ENCODE measurements at places on chromosomes 3 and 15.

- no peak for DNase-seq
Measured at GRCh38 chr3:109863701-109864100, 526.4 kb upstream of the DPPA4 start.

DNA sequence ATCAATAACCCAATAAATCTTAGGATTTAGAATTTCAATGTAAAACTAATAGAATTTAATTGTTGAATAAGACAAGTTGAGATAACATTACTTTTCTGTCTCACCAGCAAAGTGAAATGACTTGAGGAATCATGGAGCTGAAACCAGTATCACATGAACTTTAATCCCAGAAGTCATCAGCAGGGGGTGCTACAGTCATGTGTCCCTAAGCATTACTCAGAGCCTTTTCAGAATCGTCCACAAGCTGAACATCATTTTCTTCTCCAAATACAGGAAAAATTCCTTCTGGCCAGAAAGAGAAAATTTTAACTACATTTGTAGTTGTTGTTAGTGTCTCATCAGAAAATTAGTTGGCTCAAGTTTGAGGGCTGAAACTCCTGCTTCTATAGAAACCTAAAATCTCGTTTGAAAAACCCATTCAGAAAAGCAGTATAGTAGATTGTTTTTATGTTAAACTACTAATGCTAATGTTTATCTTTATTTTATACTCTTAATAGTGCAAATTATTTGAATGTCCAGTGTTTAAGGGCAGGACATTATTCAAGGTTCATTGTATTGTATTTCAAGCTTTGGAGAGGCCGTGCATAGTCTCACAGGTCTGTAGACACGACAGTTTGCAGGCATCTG lies 384.1 kb downstream of the PLOD2 start:
- DNase-seq, result peak; percentile 30

GRCh38 chr15:39156166-39156565 lies 424.7 kb upstream of the THBS1 start:
- no peak for DNase-seq

DNA sequence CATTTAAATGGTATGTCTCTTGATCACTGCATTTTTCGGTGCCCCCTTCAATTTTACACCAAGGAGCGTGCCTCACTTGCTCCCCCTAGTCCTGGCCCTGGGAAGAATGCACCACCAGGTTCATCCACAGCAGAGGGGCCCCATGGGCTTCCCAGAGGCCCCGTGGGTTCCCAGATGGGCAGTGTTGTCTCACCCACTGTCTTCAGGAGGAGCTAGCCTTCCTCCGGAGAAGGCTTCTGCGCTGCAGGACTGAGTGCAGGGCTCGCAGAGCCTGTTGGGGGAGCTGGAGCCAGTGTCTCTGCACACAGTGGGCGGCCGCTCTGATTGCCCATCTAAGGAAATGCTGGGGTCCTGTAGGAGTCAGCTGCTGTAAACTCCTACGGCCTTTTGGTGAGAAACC lies 45.9 kb downstream of the POLR2M start:
- no peak for DNase-seq

DNA sequence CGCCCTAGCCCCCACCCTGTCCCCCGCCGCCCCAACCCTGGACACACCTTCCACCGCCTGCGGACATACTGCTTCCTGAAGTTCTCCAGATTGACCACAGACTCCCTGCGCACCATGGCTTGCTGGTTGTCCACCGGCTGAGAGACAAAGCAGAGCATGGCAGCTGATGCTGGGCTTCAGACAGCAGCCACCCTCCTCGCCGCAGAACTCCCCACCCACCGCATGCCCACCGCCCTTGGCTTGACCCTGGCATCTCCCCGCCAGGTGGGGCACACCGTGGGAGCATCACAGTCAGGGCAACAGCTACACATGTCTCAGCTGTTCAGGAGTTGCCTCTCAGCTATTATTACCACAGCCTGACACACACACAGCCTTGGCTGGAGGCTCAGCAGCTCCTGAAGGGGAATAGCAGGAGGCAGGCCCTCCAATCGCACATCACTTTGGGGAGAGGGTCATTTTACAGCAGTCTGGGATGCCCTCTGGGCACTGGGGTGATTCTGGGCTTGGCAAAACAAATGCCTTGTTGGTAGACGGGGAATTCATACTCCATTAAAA lies 78.4 kb upstream of the HERC1 start:
- no peak for DNase-seq

DNA sequence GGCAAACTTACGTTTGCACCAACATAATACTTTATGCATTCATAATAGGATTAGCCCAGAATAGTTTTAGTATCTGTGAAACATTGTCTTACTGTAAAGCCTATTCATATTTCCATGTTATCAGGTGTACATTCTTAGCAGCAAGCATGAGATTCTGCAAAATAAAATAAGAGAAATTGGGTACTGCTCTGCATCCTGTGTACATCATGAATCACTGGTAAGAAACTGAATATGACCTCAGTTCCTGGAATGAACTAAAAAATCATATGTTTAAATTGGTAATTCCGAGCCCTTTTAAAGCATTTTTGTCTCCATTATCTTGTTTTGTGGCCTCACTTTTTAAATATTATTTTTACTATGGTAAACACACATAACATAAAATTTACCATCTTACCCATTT lies 605.1 kb downstream of the ROBO1 start:
- no peak for DNase-seq

DNA sequence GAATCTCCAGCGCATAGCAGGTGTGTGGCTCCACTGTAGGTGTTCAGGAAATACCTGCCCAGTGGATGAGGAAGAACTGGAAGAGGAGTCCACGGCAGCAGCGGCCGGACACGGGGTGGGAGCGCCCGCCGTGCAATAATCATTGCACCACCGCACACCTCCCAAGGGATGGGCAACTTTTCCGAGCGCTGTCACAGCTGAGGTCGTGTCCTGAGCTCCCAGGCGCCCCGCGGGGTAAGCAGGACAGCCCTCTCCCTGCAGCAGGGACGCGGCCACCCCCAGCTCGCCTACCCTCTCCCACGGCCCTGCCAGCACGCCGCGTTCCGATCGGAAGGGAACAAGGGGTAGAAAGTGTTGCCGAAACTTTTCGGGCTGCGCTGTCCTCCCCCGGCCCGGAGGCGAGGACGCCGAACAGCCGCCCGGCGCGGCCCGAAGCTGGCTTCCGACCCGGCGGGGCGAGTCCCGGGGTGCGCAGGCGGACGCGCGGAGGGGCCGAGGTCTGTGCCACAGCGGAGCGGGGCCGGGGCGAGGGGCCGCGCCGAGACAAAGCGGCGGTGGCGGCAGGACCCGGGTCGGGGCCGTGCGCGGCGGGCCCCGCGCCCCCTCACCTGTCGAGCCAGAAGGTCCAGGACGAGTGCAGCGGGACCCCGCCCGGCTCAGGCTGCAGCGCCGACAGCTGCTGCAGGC lies 475 bp downstream of the EIF4E3 start:
- DNase-seq, result no peak

GRCh38 chr15:60918234-60918959 lies 310.7 kb downstream of the RORA start:
- no peak for DNase-seq

DNA sequence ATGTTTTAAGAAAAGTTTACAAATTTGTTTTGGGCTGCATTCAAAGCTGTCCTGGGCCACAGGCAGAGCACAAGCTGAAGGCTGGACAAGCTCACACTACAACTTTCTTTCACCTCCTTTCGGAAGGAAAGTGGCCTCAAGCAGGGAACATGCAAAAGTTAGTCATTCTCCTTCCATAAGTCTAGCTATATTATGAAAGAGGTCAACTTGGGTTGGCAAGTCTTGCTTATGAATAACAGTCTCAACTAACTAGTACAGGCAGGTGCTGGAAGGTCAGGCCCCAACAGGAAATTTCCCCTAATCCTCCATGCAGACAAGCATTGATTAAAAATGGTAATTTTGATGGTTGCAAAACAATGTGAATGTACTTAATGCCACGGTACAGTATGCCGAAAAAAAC lies 69.4 kb downstream of the OSBPL10 start:
- no peak for DNase-seq

- no peak for DNase-seq
Measured at GRCh38 chr3:133208184-133208583, 170.0 kb downstream of the TMEM108 start.

DNA sequence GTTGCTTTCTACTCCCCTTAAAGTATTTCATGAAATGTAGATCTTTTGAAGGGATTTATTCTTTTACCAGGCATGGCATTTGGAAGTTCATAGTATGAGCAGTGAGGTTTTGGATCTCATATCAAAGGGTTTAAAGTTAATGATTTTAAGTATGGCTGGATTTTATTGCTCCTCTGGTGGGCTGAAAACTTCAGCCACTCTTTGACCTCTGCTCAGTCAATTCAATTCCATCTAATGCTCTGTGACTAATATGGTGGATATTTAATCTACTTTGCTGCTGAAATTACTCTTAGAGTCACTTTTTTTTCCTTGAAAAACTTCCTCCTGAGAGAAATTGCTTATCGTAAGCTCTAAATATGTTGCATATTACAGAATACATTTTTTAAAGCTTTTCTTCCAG lies 218.6 kb downstream of the NR2F2 start:
- no peak for DNase-seq

- no peak for DNase-seq
Measured at GRCh38 chr3:126784254-126784653, 80.2 kb downstream of the CHCHD6 start.

DNA sequence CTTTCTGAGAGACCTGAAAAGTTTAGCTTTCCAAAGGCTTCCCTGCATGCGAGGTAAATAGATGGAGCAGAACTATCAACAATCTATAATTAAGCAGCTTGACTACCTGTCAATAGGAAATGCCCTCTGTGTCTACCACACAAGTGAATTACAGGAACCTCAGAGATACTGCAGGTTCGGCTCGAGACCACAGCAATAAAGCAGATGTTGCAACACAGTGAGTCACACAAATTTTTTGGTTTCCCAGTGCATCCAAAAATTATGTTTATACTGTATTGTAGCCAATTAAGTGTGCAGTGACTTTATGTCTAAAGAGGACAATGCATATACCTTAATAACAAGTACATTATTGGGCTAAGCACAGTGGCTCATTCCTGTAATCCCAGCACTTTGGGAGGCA lies 252.0 kb downstream of the UBE2E2 start:
- DNase-seq, result no peak

DNA sequence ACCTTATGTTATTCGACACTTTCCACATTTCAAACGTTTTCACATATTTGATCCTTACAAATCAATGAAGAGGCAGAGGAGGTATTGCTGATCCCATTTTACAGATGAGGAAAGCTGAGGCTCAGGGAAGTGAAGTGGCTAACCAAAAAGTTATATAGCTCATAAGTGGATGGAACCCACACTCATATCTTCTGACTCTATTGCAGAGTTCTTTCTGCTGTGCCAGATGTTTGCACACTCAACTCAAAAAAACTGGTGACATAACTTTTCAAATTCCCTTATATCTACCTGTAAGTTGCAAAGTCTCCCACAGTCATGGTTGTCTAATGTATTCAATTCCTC lies 84.0 kb upstream of the SETMAR start:
- DNase-seq, result no peak

DNA sequence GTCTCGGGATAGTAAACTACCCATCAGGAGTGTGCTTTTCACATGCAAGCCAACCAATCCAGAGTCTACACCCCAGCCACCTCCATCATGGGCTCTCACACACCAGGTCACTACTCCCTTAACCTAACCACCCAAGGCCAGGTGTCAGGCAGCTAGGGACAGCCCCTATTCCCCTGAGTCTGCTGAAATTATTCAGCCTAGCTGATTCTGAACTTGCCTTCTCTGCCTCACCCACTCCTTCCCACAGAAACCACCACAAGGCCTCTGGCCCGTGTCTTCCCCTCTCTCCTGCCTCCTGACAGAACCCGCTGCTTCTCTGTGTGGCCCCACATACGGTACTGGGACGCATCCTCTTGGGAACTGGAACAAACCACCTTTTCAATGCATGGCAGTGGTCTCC lies 82.1 kb downstream of the PCSK6 start:
- DNase-seq, result no peak

GRCh38 chr3:179266701-179267211 lies 15.8 kb upstream of the KCNMB3 start:
- DNase-seq, result no peak

DNA sequence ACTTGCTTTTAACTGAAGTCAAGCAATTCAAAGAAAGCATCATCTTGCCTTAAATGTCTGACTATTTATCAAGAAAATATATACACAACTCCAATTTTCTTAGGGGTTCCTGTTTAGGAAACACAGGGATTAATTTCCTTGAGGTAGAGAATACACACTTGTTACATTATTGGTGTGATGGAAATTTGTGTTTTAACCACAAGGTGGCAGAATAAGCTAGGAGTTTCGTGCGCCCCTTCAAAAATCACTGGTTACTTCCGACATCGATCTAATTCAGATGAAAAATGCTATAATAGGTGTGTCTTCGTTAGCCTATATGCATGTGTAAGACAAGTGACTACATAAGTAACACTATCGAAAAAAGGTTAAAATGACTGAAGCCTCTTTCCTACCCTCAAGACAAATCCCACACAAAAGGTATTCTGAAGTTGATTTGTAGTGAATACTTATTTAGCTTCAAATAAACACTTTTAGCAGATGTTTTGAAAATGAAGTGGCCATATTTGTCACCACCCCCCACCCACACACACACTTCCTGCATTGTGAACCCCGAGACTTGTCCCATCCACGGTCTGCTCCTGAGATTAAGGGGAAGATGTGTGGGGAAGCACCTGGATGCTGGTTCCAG lies 246.5 kb downstream of the ROBO1 start:
- peak; percentile 35 for DNase-seq

DNA sequence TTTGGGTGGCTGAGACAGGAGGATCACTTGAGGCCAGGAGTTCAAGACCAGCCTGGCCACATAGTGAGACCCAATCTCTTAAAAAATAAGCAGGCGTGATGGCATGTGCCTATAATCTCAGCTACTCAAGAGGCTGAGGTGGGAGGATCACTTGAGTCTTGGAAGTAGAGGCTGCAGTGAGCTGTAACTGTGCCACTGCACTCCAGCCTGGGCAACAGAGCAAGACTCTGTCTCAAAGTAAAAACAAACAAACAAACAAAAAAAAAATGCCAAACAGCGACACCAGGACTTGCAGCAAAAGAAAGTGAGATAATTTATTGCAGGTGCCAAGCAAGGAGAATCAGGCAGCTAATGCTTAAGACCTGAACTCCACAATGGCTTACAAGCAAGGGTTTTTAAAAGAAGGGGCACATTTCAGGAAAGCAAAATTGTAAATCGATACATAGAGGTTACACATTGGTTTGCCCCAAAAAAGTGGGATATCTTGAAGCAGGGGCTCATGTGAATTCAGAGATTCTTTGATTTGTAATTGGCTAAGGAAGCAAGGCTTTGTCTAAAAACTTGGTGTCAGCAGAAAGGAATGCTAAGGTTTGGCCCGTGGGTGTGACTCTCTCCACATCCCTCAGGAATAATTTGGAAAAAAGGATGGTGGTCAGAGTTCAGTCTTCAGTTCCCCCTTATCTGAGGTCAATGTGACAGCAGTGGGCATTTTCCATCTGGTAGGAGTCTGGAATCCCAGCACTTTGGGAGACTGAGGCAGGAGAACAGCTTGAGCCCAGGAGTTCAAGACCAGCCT lies 5.2 kb upstream of the MPI start:
- no peak for DNase-seq

GRCh38 chr15:25795712-25796111 lies 67.4 kb downstream of the ATP10A start:
- DNase-seq, result no peak
